NCI-H524 (cell line): ENCODE measurements at places on chromosomes 4 and X.

DNA sequence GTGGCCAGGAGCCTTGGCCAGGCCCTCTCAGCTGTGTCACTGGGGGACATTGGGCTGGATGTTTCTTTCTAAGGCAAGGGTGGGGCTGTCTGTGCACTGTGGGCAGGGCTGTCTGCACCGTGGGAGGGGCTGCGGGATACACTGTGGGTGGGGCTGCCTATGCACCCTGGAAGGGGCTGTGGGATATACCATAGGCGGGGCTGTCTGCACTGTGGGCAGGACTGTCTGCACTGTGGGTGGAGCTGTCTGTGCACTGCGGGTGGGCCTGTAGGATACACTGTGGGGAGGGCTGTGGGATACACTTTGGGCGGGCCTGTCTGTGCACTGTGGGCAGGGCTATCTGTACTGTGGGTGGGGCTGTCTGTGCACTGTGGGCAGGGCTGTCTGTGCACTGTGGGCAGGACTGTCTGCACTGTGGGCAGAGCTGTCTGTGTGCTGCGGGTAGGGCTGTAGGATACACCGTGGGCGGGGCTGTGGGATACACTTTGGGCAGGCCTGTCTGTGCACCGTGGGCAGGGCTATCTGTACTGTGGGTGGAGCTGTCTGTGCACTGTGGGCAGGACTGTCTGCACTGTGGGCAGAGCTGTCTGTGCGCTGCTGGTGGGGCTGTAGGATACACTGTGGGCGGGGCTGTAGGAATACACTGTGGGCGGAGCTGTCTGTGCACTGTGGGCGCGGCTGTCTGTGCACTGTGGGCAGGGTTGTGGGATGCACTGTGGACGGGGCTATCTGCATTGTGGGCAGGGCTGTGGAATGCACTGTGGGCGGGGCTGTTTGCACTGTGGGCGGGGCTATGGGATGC lies 31.1 kb downstream of the ACOX3 start:
- no peak for DNase-seq

GRCh38 chr4:54737421-54737820 lies 79.7 kb downstream of the KIT start:
- no peak for DNase-seq

DNA sequence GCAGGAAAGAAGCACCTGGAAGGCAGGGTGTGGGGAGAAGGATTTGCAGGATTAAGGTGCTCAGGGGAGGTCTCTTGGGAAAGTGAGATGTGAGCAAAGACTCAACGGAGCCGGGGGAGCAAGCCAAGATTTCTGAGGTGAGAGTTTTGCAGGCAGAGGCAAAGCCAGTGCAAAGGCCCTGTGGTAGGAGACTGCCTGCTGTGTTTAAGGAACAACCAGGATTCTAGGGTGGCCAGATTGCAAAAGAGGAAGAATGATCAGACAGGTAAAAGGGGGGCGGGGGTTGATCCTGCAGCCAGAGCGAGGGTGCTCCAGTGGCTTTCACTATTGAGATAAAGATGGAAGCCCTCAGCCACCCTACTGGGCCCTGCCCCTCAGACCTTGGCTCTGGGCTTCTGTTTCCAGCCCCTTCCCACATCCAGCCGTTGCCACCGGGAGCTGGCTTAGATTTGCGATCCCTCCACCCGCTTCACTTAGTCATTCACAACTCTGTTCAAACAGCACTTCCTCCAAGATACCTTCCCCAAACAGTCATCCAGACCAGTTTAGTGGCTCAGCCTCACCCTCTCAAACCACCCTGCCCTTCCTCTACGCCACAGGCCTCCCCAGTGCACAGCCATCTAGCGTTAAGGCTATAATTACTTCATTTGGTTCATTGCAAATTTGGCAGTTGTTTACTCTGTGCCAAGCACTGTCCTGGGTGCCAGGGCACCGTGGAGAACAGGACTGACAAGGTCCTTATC lies 23.3 kb upstream of the BCOR start:
- no peak for DNase-seq

GRCh38 chr4:42453612-42454011 lies 56.3 kb downstream of the SHISA3 start:
- no peak for DNase-seq

GRCh38 chr4:100240008-100240407 lies 49.7 kb upstream of the DDIT4L start:
- no peak for DNase-seq

DNA sequence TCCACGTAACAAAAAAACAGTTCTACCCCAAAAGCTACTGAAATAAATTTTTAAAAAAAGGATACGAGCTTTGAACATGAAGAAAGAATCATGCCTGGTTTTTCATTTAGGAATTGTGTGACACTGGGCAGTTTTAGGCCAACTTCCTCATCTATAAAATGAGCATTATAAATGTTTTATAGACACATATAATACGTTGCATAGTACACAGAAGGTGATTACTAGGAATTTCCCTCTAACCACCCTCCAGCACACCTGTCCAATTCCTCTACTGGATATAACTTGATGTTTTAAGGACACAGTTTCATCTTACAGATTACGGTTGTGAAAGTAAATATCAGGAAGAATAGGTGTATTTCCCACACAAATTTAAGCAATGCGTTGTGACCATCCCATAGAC lies 85.5 kb upstream of the IQCM start:
- no peak for DNase-seq

DNA sequence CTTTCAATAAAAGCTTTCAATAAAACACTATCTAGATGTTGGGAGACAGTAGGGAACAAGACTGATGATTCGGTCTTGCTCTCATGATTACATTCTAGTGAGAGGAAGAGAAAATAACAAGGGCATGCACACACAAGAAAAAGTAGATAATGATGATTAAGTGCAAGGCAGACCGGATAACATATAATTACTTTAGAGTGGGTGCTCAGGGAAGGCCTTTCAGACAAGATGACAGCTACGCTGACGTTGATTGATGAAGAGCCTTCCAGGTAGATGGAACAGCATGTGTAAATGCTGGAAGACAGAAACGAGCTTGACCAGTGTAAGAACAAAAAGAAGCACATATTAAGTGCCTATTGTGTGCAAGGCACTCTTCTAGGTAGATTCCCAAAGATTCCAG lies 43.4 kb downstream of the TXK start:
- no peak for DNase-seq

DNA sequence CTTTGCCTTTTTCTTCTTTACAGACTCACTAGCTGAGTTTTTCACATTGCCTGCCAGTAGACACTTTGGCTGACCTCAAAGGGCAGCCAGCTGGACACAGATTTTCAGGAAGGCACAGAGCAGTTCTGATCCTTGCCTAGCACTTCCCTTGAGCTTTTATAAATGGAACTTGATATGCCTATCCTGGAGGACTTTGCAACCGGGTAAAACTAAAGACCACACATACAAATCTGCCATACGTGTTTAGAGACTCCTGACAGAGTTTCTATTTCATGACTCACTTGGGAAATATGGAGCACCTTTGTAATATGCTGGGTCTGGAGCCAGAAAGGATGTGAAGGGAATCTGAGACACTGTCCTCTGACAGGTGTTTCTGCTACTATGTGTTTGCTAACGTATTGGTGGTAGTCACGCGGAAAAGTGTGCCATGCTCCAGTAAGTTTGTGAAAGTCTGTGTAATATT lies 56.7 kb upstream of the RASSF6 start:
- peak; percentile 16 for DNase-seq

DNA sequence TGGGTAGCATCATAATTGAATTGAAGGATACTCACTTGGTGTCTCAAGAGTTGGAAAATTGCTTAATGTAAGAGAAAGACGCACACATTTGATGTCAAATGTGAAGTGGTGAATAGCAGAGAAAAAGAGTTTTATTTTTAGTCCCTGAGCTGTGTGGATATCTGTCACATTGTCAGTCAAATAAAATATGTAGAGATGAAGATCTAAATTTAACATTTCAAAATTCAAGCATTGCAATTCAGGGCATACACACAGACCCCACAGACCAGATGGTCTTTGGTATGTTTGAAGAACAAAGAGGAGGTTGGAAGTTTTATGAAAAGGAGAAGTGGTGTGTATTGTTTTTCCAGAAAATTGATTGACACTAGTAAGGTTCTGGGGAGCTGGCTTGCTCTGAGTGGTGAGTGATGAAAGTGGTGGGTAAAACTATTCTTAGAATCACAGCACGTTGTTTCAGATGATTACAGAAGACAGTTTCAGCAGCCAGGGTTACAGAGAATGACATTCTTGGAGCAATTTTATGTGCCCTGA lies 44.9 kb upstream of the BBS12 start:
- no peak for DNase-seq

- no peak for DNase-seq
These were observed 136.1 kb downstream of the ATP10D start for GRCh38 chr4:47621181-47621580.

GRCh38 chr4:95510145-95510544 lies 38.6 kb downstream of the UNC5C start:
- peak; percentile 5 for DNase-seq

GRCh38 chr4:58935332-58935731 lies 1825.1 kb upstream of the IGFBP7 start:
- DNase-seq, result no peak
